ENCODE measurements at places on chromosomes 11 and 22.

- DNase-seq = no peak
Measured at GRCh38 chr22:50084080-50084477, 1.1 kb downstream of the MLC1 start.

DNA sequence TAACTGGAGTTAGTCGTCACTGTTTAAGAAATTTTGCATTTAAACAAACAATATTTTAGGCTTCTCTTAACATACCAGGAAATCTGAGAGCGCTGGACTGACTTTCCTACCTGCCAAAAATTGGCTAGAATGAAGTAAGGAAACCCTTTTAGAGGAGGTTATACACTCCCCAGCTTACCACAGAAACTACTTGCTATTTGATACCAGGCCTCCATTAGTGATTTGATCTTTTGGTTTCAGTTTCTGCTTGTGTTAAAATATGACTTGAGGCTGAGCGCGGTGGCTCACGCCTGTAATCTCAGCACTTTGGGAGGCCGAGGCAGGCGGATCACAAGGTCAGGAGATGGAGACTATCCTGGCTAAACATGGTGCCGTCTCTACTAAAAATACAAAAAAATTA is 419.9 kb downstream of the LRRC4C start:
- DNase-seq = no peak

DNA sequence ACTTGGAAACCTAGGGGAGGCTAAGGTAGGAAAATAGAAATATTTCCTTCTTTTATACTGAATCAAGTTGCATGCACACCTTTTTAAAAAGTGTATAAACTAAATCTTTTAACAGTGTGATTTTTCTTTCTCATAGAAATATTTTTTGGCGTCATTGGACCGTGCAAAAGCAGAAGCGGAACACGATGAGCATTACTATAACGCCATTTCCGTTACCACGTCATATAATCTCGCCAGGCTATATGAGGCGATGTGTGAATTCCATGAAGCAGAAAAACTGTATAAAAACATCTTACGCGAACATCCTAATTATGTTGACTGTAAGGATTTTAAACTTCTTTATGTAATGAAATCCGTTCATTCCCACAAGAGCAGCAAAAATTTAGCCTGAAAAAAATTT is 13.4 kb downstream of the CTR9 start:
- no peak for DNase-seq

GRCh38 chr11:2002042-2002776 is 4.6 kb upstream of the H19 start:
- no peak for DNase-seq

DNA sequence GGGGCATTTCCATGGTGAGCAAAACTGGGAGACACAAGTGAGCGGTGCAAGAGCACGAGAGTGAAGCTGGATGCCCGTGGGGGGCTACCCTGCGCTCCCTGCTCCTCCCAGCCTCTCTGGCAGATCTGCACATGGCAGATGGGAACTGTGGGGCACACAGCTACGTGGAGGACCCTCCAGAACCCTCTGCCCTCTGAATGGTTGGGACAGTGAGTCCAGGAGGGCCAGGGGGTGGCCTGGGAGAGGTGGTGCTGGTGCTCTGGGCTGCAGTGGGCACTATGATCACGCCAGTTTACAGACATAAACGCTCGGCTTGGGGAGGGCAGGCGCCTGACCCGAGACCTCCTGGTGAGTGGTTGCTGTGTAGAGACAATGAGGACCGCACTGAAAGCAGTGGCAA is 205.9 kb downstream of the CTTN start:
- DNase-seq = no peak

DNA sequence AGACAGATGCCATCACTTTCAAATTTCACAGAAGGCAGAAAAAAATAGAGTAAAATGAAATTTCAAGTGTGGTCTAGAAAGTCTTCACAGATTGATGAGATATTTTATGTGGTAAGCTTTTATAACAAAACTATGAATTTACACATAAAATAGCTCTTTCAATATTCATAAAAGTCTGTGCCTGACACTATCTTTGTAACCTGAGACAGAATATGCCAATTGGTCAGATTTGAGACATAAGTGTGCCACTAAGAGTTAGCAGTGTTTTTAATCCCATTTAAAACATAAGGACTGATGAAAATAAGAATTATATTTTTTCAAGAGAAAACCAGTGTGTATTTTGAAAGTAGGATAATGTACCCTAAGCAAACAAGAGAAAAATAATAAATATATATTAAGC is 769.5 kb upstream of the LUZP2 start:
- no peak for DNase-seq

GRCh38 chr11:107250017-107250416 is 207.6 kb downstream of the CWF19L2 start:
- DNase-seq = no peak

GRCh38 chr11:65552388-65552951 is 5.7 kb downstream of the LTBP3 start:
- no peak for DNase-seq
